ENCODE measurements at places on chromosomes 12 and 14.

- DNase-seq, result no peak
Measured at GRCh38 chr12:75170640-75171185, 38.9 kb downstream of the KCNC2 start.

GRCh38 chr14:97021001-97021400 lies 223.8 kb downstream of the VRK1 start:
- no peak for DNase-seq

DNA sequence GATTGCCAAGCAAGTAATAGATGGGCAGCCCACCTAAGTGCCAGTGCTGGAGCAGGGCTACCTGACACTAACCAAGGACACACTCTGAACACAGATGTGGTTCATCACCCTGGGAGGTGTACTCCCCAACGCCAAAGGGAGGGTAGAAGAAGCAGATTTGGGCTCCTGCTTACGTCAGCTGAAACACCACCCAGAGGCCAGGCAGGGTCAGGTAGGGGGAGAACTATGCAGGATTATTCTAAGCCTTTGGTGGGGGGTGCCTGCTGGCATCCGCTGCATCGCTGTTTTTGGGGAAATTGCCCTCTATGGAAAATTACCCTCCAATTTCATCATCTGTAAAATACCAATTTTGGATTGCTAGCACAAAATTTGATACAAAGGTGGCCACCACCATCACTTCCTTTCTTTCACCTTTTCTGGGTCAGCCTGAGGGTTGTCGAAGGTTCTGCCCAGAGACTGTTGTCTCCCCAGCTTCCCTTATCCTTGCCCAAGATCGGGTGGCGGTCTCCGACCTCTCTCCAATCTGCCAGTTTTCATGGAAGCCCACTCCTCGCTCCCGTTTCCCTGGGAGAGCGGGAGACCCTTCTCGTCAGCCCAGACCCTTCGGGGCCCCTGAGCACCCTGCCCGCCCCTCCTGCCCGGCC lies 535 bp downstream of the BIN2 start:
- DNase-seq, result no peak

- peak; percentile 98 for DNase-seq
Measured at GRCh38 chr14:55107766-55108554, 21.1 kb upstream of the LGALS3 start.

GRCh38 chr12:94561943-94562411 lies 88.4 kb downstream of the TMCC3 start:
- no peak for DNase-seq

GRCh38 chr14:75365116-75365515 lies 62.7 kb upstream of the JDP2 start:
- DNase-seq, result no peak

- no peak for DNase-seq
Measured at GRCh38 chr14:62692490-62693106, 352.7 kb downstream of the KCNH5 start.

- DNase-seq, result no peak
Measured at GRCh38 chr14:100033347-100034075, 31.7 kb upstream of the EVL start.

DNA sequence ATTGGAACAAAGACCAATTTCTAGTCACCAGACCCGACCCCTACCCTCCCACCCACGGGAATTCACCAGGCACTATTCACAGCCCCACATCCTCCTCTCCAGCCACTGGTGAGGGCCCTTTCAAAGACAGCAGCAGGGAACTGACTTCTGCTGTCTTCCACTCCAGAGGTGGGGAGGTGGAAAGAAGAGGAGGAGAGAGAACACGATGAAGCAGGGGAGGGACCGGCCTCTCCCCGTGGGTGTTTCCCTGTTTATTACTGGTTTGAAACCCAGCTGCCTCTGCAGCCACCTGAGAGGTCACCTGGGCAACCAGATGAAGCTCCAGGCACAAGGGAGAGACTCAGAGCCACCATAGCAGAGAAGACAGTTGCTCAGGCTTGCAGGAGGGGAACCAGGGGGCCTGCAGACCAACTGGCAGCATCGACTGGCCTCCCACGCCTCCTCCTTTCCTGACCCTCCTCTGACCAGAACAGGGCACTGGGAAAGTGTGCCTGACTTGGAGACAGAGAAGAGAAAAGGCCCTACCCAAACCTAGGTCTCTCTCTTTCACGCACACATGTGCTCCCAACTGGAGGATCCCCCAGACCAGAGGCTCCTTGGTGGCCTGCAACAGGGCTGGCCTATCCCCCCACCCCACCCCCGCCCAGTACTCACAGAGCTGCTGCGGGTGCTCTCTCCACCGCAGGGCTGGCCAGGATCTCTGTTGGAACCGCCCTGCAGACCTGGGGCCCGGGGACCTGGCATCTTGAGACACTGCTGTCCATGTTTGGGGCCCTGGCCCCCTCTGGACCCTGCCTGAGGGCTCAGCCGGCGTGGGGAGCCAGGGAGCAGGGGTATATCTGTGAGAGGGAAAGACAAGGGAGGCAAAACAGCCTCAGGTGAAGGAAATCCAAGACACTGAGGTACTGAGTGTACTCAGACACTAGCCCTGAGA lies 22.8 kb downstream of the ANO2 start:
- no peak for DNase-seq

GRCh38 chr12:99332936-99333591 lies 314.5 kb upstream of the GARIN6 start:
- DNase-seq, result no peak

DNA sequence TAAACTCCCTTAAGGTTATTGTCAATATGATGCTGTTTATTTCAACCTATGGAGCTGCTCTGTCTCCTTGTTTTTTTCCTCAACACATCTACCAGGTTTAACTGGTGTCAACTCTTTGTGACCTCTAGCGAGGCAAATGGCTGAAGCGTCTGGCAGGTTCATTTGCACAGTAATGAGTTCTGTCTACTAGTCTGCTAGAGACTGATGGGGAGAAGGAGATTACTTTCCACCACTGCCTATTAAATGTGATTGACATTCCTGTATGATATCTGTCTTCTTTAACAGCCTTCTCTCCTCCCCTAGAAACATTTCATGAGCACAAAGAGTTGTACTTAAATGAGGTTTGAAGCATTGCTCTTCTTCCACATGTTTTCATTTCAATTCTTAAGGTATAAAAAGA lies 253.7 kb downstream of the SLC6A15 start:
- no peak for DNase-seq

DNA sequence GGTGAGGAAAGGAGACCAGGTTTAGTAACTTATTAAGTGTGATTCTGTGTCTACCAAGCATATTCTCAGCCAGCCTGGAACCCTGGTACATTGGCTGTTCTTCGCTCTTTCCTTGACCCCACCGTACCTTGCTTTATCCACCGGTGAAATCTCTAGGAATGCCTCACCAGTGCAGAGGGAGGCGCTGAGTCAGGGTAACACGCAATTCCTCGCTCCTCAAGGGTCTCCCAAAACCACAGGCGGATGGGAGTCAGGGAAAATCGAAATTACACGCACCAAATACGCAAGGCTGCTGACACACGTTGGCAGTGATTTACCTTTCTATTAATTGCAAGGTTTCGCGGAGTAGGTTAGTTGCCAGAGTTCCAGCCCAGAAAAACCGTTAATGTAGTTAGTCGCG lies 845 bp downstream of the L3HYPDH start:
- DNase-seq, result peak; percentile 58

DNA sequence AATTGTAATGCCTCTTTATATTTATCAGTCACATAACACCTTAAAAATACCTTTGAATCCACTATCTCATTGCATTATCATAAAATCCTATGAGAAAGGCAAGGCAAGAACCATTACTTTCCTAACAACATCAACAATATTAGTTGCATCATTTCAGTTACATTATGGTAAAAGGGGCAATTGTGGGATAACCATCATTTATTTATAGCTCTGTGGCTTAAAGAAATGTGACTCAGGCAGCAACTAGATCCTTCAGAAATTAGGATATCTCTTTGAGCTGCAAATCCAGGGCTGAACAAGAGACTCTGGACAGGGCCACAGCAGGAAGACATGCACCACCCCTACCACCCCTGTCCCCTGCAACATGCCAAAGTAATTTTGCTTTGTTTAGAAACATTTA lies 36.4 kb downstream of the EPS8 start:
- DNase-seq, result no peak

DNA sequence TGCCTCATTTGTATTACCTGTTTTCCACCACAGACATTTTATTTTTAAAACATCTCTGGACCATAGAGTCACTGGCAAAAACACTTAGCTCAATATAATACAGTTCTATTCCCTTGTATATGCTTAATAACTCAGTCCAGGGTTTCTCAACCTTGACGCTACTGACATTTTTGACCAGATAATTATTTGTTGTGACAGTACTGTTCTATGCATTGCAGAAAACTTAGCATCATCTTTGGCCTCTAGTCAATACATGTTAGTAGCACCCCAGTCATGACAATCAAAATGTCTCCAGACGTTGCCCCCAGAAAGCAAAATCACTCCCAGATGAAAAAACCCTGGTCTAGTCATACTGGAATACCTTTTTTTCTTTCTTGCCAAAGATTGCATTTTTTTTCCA lies 174.7 kb downstream of the TMEM132D start:
- no peak for DNase-seq

DNA sequence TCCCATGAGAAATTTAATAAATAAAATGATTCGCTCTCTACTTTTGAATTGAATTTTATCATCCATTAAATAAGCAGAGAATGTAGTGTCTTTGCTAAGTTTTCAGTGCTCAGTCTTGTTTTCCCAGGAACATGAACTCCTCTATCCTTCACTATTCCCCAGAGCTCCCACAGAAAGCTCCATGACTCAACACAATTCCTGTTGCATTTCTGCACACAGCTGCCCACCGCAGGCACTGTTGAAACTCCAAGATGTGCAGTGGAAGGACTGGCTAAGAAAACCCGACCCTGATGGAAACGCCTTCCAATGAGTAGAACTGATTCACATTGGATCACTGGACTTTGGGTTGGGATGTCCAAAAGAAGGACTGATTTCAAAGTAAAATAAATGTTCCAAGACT lies 202.4 kb upstream of the AMIGO2 start:
- no peak for DNase-seq

- DNase-seq, result no peak
Measured at GRCh38 chr14:82094829-82095345, 561.2 kb upstream of the SEL1L start.

- no peak for DNase-seq
Measured at GRCh38 chr14:95776798-95777534, 63.0 kb upstream of the TCL1A start.

DNA sequence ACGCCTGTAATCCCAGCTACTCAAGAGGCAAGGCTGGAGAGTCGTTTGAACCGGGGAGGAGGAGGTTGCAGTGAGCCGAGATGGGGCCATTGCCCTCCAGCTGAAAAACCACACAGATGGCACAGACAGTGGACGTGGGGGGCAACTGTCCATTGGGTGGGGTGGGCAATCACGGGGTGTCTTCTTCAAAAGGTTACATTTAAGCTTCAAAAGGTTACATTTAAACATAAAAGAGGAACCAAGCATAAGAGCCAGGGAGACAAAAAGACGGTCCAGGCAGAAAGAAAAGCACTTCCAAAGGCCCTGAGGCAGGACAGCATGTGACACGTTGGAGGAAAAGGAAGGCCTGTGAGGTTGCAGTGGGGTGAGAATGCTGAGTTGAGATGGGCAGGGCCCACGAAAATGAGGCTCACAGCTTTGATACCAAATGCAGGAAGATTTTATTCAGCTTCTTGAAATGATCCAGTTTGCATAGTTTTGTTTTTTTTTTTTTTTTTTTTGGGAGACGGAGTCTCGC lies 10.7 kb downstream of the SCARB1 start:
- DNase-seq, result no peak

DNA sequence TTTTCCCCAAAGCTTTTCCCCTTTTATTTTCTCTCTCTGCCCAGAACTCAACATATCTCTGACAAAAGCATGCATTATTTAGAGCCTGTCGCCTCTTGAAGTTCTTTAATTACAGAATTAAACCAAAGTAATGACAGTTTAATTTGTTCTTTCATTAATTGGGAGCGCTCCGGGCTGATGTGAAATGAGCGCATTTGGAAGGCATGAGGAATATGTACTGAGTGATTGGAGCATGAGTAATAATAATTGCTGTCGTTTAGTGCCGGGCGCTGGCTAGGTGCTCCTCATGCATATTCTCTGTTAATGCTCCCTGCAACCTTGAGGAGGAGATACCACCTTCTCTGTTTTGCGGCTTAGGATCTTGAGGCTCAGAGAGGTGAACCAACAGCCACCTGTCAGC lies 120.5 kb downstream of the SLC25A47 start:
- peak; percentile 35 for DNase-seq

DNA sequence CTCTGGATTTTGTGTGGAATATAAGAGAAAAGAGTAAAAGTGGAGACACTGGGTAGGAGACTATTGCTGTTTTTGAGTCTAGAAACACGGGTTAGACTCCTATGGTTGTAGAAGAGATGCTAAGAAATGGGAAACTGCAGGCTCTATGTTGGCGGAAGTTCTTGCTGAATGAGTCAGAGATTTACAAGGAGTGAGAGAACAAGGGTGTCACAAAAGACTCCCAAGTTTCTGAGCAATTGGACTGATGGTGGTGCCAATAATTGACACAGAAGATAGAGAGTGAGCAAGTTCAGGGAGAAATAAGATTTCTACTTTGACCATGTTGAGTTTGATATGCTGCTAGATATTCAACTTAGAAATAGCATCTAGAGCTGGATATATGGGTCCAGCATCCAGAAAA lies 2.6 kb upstream of the PRKD1 start:
- DNase-seq, result peak; percentile 40

GRCh38 chr14:64369201-64369600 lies 19.0 kb upstream of the MTHFD1 start:
- DNase-seq, result no peak

DNA sequence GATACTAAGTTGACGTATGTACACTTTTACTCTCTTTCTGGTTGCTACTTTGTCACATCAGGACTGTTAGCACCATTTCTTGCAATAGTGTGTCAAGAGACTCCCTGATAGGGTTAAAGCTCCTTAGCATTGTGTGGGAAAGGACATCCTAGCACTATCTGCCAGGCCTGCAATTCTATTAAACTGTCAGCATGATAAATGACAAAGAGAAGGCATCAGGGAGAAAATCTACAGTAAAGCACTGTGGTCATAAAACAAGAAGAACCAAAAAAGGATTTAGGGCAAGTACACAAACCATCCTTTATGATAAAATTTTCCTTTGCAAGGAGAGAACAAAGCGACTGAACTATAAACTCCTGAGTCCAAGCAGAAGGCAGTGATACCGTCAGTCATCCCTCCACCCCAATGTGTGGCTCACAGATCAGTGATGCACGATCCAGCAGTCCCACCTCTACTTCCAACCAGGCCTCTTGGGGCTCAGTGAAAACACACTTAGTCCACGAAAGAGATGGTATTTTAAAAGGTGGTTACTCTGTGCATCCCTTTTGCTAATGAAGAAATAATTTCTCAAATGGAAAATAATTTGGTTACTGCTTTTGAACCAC lies 31.4 kb upstream of the SLC35F4 start:
- no peak for DNase-seq

- DNase-seq, result no peak
Measured at GRCh38 chr12:66884091-66884490, 205.2 kb upstream of the GRIP1 start.

DNA sequence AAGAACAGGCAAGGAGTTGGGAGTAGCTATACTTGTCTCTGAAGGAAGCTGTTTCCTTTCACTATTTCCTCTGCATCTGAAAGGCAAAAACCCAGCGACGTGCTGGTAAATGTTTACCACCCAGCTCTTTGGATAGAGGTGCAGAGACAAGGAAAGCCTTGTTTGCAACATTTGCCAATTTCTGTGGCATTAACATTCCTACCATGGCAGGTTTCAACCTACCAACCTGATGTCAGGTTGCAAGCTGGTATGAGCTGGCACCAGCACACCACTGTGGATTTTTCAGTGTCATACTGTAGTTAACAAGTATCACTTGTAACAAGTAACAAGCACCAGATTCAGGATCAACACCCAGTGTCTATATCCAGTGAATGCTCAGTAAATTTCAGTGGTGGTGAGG lies 294.8 kb upstream of the TMPO start:
- no peak for DNase-seq
